Fibroblast of skin of right quadriceps (primary cell): ENCODE measurements at places on chromosomes 6 and 20.

- no peak for DNase-seq
Observed at GRCh38 chr6:3135668-3136291, 17.3 kb downstream of the BPHL start.

- DNase-seq: no peak
Observed at GRCh38 chr6:2579804-2580570, 170.7 kb downstream of the MYLK4 start.

DNA sequence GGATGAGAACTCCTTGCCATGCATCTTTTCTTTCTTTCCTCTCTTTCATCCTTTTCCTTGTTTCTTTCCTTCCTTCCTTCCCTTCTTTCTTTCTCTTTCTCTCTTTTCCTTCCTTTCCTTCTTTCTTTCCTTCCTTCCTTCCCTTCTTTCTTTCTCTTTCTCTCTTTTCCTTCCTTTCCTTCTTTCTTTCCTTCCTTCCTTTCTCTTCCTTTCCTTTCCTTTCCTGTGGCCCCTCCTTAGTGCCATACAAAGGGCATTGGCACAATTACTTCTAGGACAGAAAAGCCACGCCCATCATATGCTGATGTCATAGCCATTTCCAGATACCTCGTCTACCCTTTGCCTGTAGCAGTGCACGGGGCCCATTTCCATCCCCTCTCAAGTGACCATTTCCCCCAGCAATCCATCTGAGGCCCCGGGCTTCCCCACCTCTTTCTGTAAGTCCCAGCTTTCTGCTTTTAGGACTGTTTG, 2.2 kb upstream of the CENPB start:
- no peak for DNase-seq

DNA sequence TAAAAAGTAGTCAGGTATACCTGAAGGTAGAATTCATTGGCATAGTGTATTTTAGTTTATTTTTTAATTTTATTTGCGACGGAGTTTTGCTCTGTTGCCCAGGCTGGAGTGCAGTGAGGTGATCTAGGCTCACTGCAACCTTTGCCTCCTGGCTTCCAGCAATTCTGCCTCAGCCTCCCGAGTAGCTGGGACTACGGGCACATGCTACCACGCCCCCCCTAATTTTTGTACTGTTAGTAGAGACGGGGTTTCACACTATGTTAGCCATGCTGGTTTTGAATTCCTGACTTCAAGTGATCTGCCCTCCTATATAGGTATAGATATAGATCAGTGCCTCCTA, 102.8 kb upstream of the PRSS16 start:
- DNase-seq: no peak
